Stimulated activated CD8-positive, alpha-beta memory T cell treated with anti-CD3 and anti-CD28 coated beads, Interleukin-7, amount 100 ng/mL, for 1 hour (primary cell): ENCODE measurements at places on chromosomes 1 and 21.

GRCh38 chr1:192950926-192951325 is 108.2 kb downstream of the UCHL5 start:
- no peak for DNase-seq

GRCh38 chr1:236030534-236030933 is 34.4 kb downstream of the NID1 start:
- DNase-seq: no peak

GRCh38 chr1:228022571-228023293 is 15.9 kb downstream of the WNT3A start:
- no peak for DNase-seq

DNA sequence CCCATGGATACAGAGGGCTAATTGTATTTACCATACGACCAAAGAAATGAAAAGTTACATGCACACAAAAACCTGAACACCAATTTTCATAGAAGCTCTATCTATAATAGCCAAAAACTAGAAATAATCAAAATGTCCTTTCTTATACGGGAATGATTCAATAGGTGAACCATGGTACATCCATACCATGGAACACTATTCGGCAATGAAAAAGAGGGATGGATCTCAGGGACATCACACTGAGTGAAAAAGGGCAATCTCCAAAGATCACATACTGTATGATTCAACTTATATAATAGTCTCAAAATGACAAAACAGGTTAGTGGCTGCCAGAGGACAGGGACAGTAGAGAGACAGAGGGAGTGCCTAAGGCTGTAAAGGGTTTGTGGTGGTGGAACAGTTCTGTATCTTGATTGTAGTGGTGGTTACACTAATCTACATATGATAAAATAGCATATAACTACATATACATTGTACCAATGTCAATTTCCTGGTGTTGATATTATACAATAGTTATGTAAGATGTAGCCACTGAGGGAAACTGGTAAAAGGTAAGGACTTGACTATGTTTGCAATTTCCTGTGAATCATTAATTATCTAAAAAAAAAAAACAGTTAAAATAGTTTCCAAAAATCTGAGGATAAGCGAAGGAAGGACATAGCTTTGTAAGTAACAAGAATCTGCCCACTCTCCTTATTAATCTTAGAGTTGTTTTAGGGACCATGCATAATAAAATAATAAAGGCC is 3.7 kb downstream of the RSBN1 start:
- DNase-seq: no peak

- peak; percentile 20 for DNase-seq
Observed at GRCh38 chr1:212950243-212951125, at the start of gene VASH2. Gene VASH2, plus strand, starts transcription at chr1:212950541. Its CDS starts 1,002 bp downstream, at chr1:212951543.

DNA sequence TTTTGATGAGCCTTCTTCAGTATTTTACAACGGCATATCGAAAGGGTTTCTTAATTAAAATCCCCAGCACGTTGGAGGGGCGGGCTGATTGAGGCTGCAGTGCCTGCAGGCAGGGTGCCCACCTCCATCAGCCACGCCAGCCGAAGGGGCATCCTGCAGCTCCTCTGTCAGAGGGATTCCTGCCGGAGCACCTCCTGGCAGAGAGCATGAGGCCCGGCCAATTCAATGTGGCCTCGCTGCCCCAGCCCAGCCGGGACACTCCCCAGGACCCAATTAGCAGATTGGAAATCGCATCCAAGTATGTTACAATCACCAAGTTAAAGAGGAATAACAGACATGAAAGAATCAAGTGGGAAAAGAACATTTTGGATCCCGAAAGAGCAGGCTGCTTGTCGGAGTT is 216.6 kb downstream of the ST6GALNAC3 start:
- DNase-seq: no peak

DNA sequence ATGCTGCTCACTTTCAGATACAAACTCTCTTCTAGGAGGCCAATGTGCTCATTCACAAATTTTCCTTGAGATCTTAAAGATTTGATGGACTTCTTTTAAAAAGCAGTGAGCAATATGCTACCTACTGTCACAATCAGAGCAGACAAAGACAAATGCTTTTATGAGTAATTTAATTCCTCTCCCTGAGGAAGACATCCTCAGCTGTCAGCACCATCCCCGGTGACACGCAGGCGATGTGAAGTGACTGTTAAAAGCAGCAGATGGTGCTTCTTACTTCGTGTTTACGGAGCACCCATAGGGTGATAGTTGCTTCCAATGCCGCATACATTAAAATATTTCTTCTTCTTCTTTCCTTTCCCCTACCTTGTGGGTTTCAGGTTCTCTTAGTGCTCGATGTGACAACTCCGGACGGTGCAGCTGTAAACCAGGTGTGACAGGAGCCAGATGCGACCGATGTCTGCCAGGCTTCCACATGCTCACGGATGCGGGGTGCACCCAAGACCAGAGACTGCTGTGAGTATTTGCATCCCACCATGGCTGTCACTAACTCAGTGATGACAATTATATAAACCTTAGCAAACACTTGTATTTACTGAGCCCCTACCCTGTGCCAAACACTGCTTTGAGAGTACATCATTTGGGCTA is 29.1 kb downstream of the LAMC2 start:
- no peak for DNase-seq

- DNase-seq: no peak
Observed at GRCh38 chr1:76989976-76990375, 122.7 kb downstream of the ST6GALNAC5 start.

GRCh38 chr1:185936641-185937040 is 202.4 kb downstream of the HMCN1 start:
- no peak for DNase-seq

- no peak for DNase-seq
Observed at GRCh38 chr1:1599030-1599934, 653 bp downstream of the FNDC10 start.

- DNase-seq: no peak
Observed at GRCh38 chr21:28513428-28513827, 479.2 kb downstream of the LTN1 start.

DNA sequence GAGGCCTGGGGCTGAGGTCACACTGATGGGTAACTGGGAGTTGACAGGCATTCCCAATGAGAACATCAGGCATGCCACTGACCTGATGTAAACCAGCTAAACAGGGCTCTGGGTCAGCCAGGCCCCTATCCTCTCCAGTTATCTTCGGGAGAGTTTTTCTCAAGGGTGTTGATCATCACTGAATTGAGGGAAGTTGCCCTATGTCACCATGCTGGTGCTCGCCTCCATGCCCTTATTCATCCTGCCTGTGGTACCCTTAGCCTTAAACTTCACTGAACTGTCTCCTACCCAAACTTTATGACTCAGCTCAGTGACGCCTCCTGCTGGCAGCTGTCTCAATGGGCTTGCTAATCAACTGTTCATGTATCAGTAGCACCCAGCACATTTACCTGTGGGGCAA is 80.7 kb upstream of the TNR start:
- DNase-seq: no peak

GRCh38 chr1:226764533-226764932 is 25.5 kb upstream of the ITPKB start:
- DNase-seq: no peak

DNA sequence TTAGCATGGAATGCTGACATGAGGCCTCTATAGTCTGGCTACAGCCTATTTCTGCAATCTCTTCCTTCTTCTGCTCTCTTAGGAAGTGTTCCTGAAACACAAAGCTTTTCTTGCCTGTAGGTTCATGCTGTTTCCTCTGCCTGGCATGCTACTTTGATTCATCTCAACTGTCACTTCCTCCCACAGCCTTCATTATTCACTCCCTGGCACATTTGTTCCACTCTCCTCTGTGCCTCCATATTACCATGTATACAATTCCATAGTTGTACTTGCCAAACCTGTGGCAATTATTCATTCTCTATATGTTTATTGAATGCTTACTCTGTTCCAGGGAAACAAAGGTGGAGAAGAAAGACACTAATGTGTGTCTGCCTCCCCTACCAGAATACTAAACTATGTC is 210.2 kb downstream of the LRRC7 start:
- DNase-seq: no peak

GRCh38 chr1:28244549-28245251 is 8.8 kb downstream of the ATP5IF1 start:
- DNase-seq: no peak

- DNase-seq: no peak
Observed at GRCh38 chr1:236511735-236512418, 11.9 kb upstream of the LGALS8 start.

DNA sequence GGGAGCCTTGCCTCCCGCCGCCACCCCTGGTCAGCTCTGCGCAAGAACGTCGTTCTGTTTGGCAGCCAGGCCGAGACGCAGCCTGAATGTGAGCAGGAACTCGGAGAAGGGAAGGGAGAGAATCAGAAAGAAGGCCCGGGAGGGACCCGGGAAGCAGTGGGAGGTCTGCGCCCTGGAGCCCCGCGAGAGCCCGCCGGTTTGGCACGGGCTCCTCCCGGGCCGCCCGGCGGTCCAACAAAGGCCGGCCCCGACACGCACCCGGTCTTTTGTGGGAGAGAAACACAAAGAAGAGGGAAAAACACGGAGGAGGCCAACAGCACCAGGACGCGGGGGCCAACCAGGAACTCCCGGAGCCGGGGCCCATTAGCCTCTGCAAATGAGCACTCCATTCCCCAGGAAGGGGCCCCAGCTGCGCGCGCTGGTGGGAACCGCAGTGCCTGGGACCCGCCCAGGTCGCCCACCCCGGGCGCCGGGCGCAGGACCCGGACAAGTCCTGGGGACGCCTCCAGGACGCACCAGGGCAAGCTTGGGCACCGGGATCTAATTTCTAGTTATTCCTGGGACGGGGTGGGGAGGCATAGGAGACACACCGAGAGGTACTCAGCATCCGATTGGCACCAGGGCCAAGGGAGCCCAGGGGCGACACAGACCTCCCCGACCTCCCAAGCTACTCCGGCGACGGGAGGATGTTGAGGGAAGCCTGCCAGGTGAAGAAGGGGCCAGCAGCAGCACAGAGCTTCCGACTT is 2.7 kb upstream of the OLIG2 start:
- no peak for DNase-seq

DNA sequence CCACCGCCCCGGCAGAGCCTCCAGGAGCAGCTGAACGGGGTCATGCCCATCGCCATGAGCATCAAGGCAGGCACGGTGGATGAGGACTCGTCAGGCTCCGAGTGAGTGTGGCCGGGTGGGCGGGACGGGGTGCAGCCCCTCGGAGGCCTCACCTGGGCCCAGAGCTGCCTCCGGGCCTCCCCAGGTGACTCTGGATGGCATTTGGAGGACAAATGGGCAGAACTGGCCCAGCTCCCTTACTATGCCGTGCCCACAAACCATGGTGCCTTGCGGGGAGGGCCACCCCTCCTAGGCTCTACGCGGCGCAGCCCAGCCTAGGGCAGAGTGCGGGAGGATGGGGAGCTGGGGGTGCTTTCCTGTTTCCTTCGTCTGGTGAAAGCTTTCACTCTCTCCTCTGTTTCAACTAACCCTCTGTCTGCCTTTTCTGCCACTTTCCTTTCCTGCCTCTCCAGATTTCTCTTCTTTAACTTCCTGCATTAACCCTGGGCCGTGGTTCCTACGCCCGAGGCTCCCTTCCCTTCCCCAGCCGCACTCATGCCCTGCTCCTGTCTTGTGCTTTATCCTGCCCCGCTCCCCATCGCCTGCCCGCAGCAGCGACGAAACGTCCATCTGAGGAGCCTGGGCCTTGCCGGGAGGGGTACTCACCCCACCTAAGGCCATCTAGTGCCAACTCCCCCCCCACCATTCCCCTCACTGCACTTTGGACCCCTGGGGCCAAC is 9.2 kb downstream of the PSRC1 start:
- no peak for DNase-seq

- no peak for DNase-seq
Observed at GRCh38 chr1:187185389-187185788, 356.6 kb downstream of the PLA2G4A start.

- DNase-seq: no peak
Observed at GRCh38 chr1:207398986-207399385, 55.1 kb upstream of the CR2 start.

GRCh38 chr1:167344112-167344511 is 123.4 kb downstream of the POU2F1 start:
- no peak for DNase-seq

GRCh38 chr1:1260843-1261560 is 12.7 kb downstream of the UBE2J2 start:
- DNase-seq: no peak
